ENCODE measurements at places on chromosomes 7 and 10.

DNA sequence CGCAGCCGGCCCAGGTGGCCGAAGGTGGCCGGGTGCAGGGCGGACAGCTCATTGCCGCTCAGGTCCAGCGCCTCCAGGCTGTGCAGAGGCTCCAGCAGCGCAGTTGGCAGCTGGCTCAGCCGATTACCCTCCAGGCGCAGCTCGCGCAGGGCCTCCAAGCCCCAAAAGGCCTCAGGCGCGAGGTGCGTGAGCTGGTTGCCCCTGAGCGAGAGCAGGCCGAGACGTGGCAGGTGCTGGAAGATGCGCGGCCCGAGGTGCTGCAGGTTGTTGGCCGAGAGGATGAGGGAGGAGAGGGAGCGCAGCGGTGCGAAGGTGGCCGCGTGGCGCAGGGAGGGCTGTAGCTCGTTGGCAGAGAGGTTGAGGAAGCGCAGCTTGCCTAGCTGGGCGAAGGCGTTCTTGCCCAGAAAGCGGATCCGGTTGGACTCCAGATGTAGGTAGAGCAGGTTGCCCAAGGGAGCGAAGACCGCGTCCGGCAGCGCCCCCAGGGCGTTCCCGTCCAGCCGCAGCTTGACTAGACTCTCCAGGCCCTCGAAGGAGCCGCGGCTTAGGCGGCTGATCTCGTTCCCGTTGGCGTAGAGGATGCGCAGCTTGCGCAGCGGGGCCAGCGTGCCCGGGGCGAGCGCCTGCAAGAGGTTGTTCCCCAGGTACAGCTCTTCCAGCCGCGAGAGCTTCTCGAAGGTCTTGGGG lies 923 bp downstream of the TRIL start:
- DNase-seq = no peak

GRCh38 chr7:103751311-103751880 lies 238.1 kb downstream of the RELN start:
- no peak for DNase-seq

GRCh38 chr7:28939367-28939766 lies 18.8 kb downstream of the TRIL start:
- no peak for DNase-seq

DNA sequence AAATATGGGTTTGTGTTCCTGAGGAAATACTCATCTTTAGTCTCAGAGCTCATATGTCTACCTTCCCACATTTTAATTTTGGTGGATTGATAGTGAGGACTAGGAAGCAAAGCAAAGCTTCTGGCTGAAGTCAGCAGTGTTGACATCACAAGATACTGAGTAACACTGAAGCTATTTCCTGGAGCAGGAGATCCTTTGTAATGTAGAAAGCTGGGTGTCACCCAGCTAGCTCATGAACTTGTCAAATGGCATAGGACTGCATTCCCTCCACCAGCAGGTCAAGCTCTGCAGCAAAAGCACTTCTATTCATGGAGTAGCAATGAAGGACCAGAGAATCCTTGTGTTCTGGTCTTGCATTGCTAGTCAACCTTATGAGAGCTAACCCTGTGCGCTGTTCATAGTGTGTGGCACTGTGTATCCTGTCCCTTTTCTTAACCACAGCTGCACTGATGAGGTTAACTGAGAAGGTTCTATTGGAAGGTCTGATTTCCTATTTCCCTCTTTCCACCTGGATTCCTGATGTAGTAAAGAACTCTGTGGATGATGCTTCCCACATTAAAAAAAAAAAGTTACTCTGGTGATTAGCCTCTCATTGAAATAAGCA lies 94.8 kb upstream of the ZNF804B start:
- DNase-seq = peak; percentile 47

DNA sequence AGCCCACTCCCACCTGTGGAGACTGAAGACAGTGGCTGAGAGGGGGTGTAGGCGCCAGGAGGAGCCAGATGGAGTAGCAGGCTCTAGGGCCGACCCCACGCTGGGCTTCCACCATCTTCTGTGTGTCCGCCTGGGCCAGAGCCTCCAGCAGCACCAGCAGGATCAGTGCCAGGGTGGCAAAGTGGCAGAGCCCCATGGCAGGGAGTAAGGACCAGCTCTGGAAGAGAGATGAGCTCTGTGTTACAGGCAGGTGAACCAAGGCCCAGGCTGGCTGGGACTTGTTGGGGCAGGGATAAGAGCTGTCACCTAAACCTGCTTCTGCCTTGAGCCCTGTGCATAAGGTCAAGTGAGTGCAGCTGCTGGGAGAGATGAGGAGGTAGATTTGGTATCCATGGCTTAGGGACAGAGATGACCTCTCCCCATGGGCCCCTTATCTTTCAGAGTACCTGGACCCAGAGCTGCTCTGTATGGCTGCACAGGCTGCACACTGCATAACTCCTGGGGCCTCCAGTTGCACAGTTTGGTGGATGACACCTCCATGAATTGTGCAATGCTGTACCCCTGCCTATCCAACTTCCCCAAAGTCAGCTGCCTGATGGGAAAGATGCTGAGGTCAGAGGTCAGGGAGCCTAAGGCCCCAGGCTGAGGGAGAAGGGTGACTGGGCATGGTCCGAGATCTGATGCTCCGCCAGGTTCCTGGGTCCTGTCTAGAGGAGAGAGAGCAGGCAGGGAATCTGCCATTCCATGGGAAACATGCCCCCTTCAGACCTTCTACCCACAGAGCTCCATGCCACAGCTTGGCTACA lies 7.4 kb upstream of the SAMD8 start:
- no peak for DNase-seq

DNA sequence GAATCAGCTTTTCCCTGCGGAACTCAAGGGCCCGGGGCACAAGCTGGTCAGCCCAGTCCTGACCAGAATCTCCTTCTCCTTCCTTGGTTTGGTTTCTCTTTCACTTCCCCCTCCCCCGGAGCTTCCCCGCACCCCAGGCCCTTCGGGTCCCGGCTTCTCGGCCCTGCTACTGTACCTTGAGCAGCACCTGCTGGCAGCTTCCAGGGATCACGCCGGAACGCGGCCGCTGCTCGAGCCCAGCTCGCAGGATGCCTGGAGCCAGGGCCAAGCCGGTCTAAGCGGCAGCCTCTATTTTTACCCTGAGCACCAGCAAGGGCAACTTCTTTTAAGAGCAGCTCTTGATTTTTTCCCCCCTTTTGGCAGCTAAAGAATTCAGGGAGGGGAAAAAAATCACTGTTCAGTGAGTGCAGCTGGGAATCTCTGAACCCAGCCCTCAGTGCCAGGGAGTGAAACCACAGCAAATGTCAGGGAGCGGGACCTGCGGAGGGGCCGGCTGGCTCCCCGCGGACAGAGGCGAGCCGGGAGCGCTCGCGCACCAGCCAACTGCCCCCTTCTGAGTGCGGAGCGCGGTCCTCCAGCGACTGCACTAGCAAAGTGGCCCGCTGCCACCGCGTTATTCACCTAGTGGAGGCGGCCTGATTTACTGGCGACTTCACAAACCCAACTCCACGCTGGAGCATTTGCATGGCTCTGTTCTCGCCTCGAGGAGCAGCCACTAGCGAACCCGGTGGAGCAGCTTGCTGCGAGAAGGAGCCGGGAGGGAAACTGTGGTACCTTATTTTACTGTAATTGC lies 2.4 kb upstream of the INHBA start:
- no peak for DNase-seq

GRCh38 chr7:129240119-129240820 lies 15.4 kb downstream of the AHCYL2 start:
- DNase-seq = no peak

GRCh38 chr7:6476596-6477317 lies 29.0 kb upstream of the DAGLB start:
- DNase-seq = no peak

DNA sequence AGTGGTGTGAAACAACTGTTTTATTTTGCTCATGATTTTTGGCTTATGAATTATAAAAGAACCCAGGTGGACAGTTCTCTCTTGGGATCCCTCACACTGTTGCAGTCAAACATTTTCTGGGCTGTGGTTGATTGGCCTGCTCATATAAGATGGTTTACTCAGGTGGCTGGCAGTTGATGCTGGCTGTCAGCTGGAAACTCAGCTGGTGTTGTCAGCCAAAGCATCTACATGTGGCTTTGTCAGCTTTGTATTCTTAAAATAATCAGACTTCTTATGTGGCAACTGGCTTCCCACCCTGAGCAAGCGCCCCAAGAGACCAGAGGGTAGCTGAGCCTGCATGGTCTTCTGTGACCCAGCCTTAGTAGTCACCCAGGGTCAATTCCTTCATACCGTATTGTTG lies 534.7 kb downstream of the NRG3 start:
- no peak for DNase-seq

DNA sequence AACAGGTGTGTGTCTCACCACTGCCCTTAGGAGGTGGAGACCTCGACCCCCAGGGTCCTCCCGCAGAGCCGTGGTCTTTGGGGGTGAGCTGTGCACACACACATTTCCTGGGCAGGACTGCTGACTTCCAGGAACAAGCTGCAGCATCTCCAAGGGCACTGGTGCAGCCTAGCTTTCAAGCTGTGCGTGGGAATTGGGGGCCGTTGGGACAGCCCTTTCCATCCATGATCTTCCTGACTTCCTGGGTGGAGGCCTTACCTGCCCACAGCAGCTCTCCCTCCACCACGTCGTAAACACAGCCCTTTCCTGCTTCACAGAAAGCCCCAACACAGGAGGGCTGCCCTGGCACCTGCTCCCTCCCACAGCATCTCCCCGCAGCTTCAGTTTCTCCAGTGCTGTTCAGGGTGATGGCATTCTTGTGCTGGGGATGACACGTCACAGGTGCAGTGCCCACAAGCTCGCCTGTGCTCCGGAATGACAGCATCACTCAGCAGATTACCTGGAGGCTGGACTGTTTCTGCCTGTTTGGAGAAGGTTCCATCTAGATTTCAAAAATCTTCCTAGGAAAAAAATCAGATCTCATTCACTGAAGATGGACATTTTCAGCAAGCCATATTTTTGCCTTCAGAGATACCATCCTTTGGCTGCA lies 208.0 kb upstream of the PPP2R2D start:
- DNase-seq = no peak

- DNase-seq = no peak
These were observed 11.8 kb upstream of the TBXAS1 start for GRCh38 chr7:139817249-139817648.

DNA sequence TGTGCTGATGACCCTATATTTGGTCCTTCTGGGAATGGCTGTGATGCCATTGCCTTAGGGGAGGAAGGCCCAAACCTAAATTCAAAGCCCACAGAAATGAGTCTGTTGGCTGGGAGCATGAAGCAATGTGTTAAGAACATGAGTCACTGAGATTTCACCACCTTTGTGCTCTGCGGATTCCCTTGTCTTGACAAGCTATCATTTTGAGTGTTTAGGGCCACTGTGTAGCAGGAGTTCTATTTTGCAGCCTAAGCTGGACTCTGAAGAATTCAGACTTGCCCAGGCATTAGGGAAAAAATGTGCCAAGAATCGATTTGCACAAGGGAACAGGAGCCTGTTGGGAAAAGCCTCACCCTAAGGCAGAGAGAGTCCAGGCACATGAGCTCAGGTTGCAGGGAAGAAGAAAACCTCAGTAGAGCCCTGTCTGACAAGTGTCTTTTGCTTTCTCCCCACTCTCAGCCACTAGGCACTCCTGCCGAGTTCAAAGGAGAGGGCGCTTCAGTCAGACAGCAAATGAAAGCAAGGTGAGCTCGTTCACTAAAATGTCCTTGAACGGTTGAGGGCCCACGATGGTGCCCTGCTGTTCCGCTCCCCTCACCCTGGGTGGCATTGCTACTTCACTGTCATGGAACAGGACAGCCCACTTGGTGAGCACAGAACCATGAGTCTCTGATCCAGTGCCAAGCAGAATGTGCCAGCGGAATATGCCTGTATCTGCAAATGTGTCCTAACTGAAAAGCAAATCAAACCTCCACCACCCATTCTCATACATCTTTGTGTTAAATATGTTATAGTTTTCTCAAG lies 93.6 kb downstream of the PRLHR start:
- no peak for DNase-seq

- peak; percentile 22 for DNase-seq
These were observed 236.3 kb upstream of the ANKRD30A start for GRCh38 chr10:36888925-36889573.

GRCh38 chr10:32077896-32078485 lies 21.8 kb upstream of the KIF5B start:
- no peak for DNase-seq

DNA sequence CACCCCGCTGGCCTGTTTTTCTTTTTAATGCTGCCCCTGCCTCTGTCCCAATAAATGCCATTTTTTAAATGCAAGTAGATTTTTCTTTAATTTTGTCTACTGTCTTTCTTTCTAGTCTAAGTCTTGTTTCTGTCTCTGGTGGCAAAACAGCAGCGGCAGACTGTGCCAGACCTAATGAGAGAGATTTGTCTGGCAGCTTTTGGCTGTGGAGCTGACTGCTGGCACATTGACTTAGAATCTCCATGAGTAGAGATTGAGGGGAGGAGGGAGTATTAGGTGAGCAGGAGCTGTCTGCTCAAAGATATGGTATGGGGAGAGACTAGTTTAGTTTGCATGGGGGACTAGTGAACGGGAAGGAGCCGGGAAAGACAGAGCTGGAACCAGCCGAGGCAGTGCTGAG lies 13.0 kb downstream of the VWA2 start:
- DNase-seq = no peak

DNA sequence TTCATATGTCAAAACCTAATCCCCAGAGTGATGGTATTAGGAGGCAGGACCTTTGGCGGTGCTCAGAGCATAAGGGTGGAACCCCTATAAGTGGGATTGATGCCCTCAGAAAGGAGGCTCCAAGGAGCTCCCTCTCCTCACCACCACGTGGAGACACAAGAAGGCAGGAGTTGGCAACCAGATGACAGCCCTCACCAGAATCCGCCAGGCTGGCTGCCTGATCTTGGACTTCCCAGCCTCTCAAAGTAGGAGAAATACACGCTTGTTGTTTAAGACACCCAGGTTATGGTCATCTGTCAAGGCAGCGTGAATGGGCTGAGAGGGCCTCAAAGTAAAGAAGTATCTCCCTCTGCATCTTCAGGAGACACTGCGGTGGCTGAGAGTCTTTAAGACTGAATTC lies 187.7 kb downstream of the TNS3 start:
- DNase-seq = no peak

DNA sequence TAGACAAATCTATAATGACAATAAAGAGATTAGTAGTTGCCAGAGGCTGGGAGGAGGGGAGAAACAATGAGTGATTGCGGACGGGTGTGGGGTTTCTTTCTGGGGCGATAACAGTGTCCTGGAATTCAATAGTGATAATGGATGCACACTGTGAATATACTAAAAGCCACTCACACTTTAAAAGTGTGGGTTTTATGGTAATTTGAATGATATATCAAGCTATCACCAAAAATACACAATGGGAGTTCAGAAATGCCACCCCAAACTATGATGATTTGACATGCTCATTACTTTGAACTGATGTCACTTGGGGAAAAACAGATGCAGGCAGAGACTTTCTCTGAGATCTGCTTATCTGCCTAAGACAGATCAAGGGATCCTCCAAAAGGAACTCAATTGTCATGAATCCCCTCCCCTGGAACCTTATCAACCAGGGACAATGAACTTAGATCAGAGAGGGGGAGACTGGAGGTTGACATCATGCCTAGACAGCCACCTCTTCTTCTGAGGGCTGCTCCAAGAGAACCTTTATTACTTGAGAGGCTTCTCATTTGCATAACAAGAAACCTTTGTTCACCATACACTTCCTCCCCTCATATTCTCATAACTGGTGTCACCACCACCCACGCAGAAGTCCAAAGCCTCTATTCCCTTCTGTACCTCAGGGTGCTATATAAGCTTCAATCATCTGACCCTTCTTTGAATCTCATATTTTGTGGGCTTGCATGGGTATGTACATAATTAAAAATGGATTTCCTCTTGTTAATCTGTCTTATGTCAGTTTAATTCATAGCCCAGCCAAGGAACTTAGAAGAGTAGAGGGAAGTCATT lies 14.8 kb upstream of the ZC3HAV1 start:
- DNase-seq = no peak

GRCh38 chr10:5466451-5467206 lies 32.7 kb downstream of the CALML5 start:
- peak; percentile 84 for DNase-seq

Data from iPS DF 6.9 (cell line).